Esophagus squamous epithelium (tissue), 5 donors: ENCODE measurements at places on chromosomes 3 and 15.
A peak's percentile ranks its signal among the peaks of the same experiment; 100 is the strongest.

DNA sequence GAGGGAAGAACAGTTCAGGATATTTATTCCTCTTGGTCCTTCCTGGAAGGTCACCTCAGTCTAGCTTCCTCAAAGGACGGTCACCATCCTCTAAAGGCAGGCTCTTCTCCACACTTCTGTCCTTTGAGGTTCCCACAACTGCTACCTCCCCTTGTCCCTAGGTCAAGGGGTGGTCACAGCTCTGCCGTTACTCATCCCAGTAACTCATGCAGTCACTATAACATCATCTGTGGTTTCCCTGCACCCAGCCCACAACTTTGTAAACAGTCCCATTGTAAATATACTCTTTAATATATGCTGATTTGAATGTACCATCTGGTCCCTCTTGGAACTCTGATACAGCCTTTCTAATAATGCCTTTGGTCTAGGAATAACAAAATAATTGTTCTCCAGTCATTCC lies 887.4 kb downstream of the FHIT start:
- H3K36me3 ChIP-seq = no peaks in the 10 kb centered on the region
- H3K4me3 ChIP-seq = no peak overlapping the region
- DNase-seq = no peak
- H3K27me3 ChIP-seq = no peaks in the 10 kb centered on the region
- H3K27ac ChIP-seq = no peak overlapping the region
- no peaks in the 10 kb centered on the region for H3K4me1 ChIP-seq

GRCh38 chr3:36765104-36765503 lies 751 bp upstream of the DCLK3 start:
- DNase-seq = no peak
- H3K4me3 ChIP-seq = no peak overlapping the region
- H3K27me3 ChIP-seq = peaks cover 4% of the 10 kb centered on the region
- H3K4me1 ChIP-seq = no peaks in the 10 kb centered on the region

DNA sequence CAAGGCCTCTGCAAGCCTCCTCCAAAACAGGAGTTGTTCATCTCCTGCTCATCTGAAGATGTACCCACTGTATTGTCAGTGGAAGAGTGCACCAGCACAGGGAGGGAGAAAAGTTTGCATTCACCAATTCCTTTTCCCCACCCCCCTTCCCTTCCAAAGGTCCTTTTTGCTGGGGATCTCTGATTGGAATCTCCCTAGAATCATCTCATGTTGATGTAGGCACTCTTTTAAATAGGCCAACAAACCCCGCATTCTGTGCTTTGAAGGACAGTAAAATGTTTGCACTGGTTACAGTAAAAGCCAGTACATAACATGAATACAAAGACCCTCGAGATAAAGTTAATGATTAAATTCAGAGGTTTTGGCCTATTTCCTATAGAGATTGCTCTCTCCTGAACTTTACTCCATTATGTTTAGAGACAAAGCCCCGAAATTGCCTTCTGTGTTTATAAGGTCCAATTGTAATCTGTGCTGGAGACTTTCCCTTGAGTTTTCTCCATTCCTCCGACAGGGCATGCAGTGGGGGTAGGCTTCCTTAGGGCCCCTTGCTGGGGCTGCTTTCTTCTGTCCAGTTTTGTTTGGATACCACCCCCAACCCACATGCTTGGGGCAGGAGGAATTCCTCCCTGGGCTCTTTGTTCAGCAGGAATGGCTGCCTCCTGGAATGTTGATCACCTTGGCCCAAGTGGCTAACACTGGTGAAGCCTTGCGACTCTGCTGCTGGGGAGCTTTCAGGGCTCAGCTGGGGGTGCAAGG lies 22.5 kb downstream of the TRIM71 start:
- no peaks in the 10 kb centered on the region for H3K36me3 ChIP-seq
- H3K27me3 ChIP-seq = no peaks in the 10 kb centered on the region
- no peak overlapping the region for H3K27ac ChIP-seq
- DNase-seq = no peak
- no peaks in the 10 kb centered on the region for H3K4me1 ChIP-seq

GRCh38 chr3:113769551-113769950 lies 22.7 kb downstream of the ATP6V1A start:
- no peak overlapping the region for H3K4me3 ChIP-seq
- no peaks in the 10 kb centered on the region for H3K36me3 ChIP-seq
- H3K27ac ChIP-seq = no peak overlapping the region
- H3K4me1 ChIP-seq = peaks cover 13% of the 10 kb centered on the region
- no peaks in the 10 kb centered on the region for H3K27me3 ChIP-seq
- DNase-seq = no peak

GRCh38 chr15:78056714-78057269 lies 20.7 kb downstream of the TBC1D2B start:
- H3K4me3 ChIP-seq = no peak overlapping the region
- peaks cover 3% of the 10 kb centered on the region for H3K36me3 ChIP-seq
- no peaks in the 10 kb centered on the region for H3K27me3 ChIP-seq
- DNase-seq = no peak
- peaks cover 49% of the 10 kb centered on the region for H3K4me1 ChIP-seq

- no peaks in the 10 kb centered on the region for H3K27me3 ChIP-seq
- H3K27ac ChIP-seq = no peak overlapping the region
- H3K36me3 ChIP-seq = no peaks in the 10 kb centered on the region
- DNase-seq = no peak
- H3K4me1 ChIP-seq = no peaks in the 10 kb centered on the region
Measured at GRCh38 chr3:1232276-1232675, 139.5 kb downstream of the CNTN6 start.

- no peak overlapping the region for H3K4me3 ChIP-seq
- H3K27me3 ChIP-seq = no peaks in the 10 kb centered on the region
- no peak overlapping the region for H3K27ac ChIP-seq
- H3K36me3 ChIP-seq = no peaks in the 10 kb centered on the region
Measured at GRCh38 chr3:133538154-133538553, 35.3 kb upstream of the CDV3 start.

GRCh38 chr15:25709437-25710159 lies 153.5 kb downstream of the ATP10A start:
- H3K27me3 ChIP-seq = no peaks in the 10 kb centered on the region
- no peak overlapping the region for H3K27ac ChIP-seq
- H3K36me3 ChIP-seq = no peaks in the 10 kb centered on the region
- no peaks in the 10 kb centered on the region for H3K4me1 ChIP-seq

DNA sequence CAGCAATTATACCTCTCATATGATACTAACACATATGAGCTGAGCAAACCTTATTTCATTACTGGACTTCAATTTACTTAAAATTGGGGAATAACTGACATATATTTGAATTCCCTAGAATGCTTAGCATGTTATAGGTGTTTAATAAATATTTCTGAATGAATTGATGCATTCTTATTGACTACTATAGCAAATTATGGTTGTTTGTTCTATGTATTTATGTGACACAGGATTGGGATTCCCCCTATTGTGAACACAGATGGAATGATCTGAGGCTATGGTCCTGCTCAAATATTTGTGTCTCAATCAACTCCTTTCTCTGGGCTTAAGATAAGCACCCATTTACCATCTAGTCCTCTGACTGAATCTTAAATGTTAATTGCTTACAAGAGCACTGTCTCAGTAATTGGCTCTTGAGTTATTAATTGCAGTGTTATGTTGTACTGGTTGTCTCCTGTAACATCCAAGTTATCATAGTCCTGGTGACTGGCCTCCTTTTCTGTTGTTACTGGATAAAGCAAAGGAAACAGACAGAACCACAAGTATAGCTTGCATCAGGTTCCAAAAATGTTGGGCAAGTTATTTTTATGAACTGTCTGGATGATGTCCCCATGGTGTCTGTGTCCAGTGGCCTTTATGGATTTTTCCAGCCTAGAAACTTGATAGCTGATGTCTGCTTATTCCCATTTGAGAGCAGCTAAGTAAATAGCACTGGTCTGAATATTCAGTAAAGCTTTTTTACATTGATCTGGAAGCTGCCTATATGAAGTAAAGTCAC lies 2.3 kb upstream of the UACA start:
- no peaks in the 10 kb centered on the region for H3K4me1 ChIP-seq
- no peak for DNase-seq
- no peak overlapping the region for H3K27ac ChIP-seq
- peaks cover 7% of the 10 kb centered on the region for H3K27me3 ChIP-seq

- DNase-seq = no peak
- no peak overlapping the region for H3K27ac ChIP-seq
- peaks cover 6% of the 10 kb centered on the region for H3K4me1 ChIP-seq
Measured at GRCh38 chr3:61222467-61222866, 28.8 kb downstream of the FHIT start.

- no peaks in the 10 kb centered on the region for H3K4me1 ChIP-seq
- H3K27ac ChIP-seq = no peak overlapping the region
- H3K27me3 ChIP-seq = no peaks in the 10 kb centered on the region
- no peak for DNase-seq
- no peaks in the 10 kb centered on the region for H3K36me3 ChIP-seq
- H3K4me3 ChIP-seq = no peak overlapping the region
Measured at GRCh38 chr3:108295421-108296175, 750 bp upstream of the HHLA2 start.

- H3K27me3 ChIP-seq = no peaks in the 10 kb centered on the region
- no peak overlapping the region for H3K27ac ChIP-seq
- H3K4me1 ChIP-seq = no peaks in the 10 kb centered on the region
- H3K36me3 ChIP-seq = no peaks in the 10 kb centered on the region
- H3K4me3 ChIP-seq = no peak overlapping the region
- DNase-seq = no peak
Measured at GRCh38 chr3:12393894-12394293, 90.4 kb upstream of the TSEN2 start.

- no peak for DNase-seq
- no peaks in the 10 kb centered on the region for H3K27me3 ChIP-seq
- H3K36me3 ChIP-seq = no peaks in the 10 kb centered on the region
Measured at GRCh38 chr15:93384886-93385285, 295.9 kb upstream of the RGMA start.

GRCh38 chr3:119662604-119663373 lies 2.4 kb upstream of the POPDC2 start:
- H3K36me3 ChIP-seq = no peaks in the 10 kb centered on the region
- H3K4me1 ChIP-seq = peaks cover 12% of the 10 kb centered on the region
- H3K4me3 ChIP-seq = no peak overlapping the region
- no peaks in the 10 kb centered on the region for H3K27me3 ChIP-seq

DNA sequence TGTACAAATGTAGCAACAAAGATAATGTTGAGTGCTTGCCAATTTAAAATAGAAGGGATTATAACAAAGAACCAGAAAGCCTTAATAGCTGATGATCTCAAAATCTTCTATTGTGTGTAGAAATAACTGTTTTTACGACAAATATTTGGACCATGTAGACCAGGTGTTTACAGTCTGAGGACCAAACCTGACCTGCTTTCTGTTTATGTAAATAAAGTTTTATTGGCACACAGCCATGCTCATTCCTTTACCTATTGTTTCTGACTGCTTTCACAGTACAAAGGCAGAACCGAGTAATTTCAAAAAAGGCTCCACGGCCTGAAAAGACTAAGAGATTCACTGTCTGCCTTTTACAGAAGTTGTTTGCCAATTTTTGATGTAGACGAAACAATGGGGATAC lies 91.8 kb downstream of the GOLIM4 start:
- no peak overlapping the region for H3K27ac ChIP-seq
- H3K4me3 ChIP-seq = no peak overlapping the region
- DNase-seq = no peak

DNA sequence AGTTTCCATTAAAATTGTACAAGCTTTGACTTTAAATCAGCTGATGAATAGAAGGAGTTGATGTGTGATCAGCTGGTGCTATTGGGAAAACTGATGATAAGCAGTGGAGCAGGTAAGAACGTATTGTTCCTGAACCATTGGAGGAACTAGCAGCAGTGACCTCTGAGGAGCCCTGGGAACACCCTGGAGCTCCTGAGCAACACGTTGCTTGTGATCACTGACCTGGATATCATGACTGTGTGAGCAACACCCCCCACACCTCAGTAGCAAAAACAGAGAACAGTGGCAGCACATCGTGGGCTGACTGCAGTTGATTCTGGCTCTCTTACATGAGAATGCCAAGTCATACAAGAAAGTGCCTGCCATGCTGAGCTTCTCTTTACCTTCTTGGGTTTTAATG lies 72.9 kb downstream of the BLM start:
- no peaks in the 10 kb centered on the region for H3K36me3 ChIP-seq
- H3K27ac ChIP-seq = no peak overlapping the region
- H3K4me3 ChIP-seq = no peak overlapping the region
- H3K27me3 ChIP-seq = no peaks in the 10 kb centered on the region
- DNase-seq = no peak

- no peaks in the 10 kb centered on the region for H3K27me3 ChIP-seq
- H3K36me3 ChIP-seq = no peaks in the 10 kb centered on the region
- no peaks in the 10 kb centered on the region for H3K4me1 ChIP-seq
- no peak overlapping the region for H3K4me3 ChIP-seq
- no peak for DNase-seq
Measured at GRCh38 chr3:172283841-172284357, 164.4 kb downstream of the GHSR start.

DNA sequence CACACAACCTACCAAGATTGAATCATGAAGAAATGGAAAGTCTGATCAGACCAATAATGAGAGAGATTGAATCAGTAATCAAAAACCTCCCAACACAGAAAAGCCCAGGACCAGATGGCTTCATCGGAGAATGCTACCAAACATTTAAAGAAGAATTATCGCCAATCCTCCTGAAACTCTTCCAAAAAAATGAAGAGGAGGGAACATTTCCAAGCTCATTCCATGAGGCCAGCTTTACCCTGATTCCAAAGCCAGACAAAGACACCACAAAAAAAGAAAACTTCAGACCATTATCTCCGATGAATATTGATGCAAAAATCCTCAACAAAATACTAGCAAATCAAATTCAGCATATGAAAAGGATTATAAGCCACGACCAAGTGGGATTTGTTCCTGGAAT lies 94.1 kb downstream of the SENP2 start:
- no peak overlapping the region for H3K27ac ChIP-seq
- peaks cover 10% of the 10 kb centered on the region for H3K4me1 ChIP-seq
- no peak overlapping the region for H3K4me3 ChIP-seq
- no peaks in the 10 kb centered on the region for H3K27me3 ChIP-seq
- no peaks in the 10 kb centered on the region for H3K36me3 ChIP-seq

DNA sequence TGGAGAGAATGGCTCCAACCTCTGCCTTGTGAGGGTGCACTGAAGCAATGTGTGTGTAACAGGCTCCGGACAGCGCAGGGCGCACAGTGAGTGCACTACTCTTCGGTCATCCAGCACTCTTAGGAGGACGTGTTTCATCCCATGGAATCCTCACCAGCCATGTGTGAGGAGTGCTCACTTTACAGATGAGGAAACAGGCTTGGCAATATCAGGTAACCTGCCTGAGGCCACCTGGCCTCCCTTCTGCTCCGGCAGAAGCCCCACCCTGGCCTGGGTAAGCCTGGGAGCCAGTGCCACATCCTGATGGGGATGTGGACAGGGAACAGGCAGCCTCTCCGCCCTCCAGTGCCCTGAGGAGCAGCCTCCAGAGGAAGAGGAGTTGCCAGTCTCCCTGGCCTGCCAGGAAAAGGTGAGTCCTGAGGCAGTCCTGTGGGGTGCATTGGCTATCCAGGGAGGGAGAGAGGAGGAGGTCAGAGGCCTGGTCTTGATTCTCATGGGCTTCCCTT lies 39.4 kb upstream of the LIMD1 start:
- H3K4me3 ChIP-seq = no peak overlapping the region
- no peak for DNase-seq
- H3K4me1 ChIP-seq = peaks cover 59% of the 10 kb centered on the region
- H3K36me3 ChIP-seq = no peaks in the 10 kb centered on the region
- H3K27ac ChIP-seq = no peak overlapping the region
- H3K27me3 ChIP-seq = no peaks in the 10 kb centered on the region

GRCh38 chr3:141913150-141913811 lies 36.8 kb downstream of the ATP1B3 start:
- DNase-seq = no peak
- no peaks in the 10 kb centered on the region for H3K27me3 ChIP-seq
- no peak overlapping the region for H3K27ac ChIP-seq
- peaks cover 17% of the 10 kb centered on the region for H3K36me3 ChIP-seq

GRCh38 chr3:32200992-32201758 lies 37.3 kb upstream of the CMTM8 start:
- H3K4me3 ChIP-seq = no peak overlapping the region
- no peak for DNase-seq
- peaks cover 28% of the 10 kb centered on the region for H3K27me3 ChIP-seq
- no peaks in the 10 kb centered on the region for H3K36me3 ChIP-seq
- peak overlapping the region; percentile 5 for H3K27ac ChIP-seq
